ENCODE measurements at places on chromosomes 5 and 9.

DNA sequence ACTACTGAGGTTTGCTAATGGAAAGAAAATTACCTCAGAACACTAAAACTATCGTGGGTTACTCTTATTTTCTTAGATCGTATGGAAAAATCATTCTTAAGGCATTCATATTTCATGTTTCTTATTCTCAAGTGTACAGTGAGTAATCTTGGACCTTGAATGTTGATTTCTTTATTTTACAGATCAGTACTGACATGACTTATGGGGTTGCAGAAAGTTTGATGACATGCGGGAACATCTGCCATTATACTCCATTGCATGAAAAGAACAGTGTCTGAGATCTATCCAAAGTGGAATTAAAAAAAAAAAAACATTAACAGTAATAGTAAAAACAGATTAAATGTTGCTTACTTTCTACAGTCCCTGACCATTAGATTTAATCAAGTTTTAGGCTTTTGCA is 1290.2 kb upstream of the WWC1 start:
- DNase-seq = no peak

GRCh38 chr9:89923961-89924504 is 319.2 kb downstream of the GADD45G start:
- DNase-seq = no peak

- peak; percentile 75 for DNase-seq
Observed at GRCh38 chr5:145830594-145830993, 4.5 kb downstream of the PRELID2 start.

DNA sequence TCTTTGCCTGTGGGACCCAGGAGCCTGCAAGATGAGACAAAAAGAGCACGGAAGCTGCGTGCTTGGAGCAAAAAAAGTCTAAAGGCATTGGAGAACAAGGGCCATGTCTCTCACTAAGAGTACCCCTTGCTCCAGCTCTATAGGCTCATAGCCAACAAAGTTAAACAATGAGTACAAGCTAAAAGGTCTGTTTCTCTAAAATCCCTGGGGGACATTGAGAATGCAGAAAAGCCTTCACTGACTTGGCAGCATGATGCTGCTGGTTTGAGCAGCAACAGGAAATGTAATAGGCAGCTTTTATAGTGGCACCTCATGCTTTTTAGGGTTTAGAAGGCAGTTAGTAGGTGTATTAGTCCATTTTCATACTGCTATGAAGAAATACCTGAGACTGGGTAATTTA is 287.5 kb downstream of the SMARCA2 start:
- no peak for DNase-seq

DNA sequence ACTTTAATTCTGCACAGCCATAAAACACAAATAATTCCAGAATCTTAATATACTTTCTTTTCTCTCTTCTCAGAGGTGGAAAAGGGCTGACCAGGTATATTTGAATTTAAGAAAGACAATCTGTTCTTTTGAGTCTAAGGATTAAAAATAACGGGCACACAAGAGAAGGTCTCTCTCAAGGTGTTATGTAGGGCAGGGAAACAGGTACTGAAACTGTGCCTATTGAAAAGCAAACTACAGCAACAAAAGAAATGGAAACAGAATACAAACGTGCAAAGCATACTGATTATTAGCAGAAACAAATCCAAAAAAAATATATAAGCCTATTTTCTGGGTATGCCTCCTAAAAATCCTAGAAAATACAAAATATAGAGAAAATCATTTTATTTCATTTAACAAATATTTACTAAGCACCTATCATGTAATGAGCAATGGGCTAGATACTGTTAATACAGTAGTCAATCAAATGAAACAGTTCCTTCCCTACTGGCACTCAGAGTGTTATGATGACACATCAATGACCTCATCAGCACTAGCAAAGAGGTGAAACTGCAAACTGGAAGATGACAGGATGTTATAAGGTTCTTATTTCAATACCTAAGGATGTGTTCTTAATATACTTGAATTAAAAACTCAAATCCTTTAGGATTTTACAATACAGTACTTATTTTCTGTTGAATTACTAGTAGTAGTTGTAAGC is 87.7 kb downstream of the AUH start:
- DNase-seq = peak; percentile 60

Data from EH (cell line).